Stimulated activated CD8-positive, alpha-beta memory T cell treated with anti-CD3 and anti-CD28 coated beads, Interleukin-4, amount 100 ng/mL, for 1 hour (primary cell): ENCODE measurements at places on chromosomes 7 and 10.
A peak's percentile ranks its signal among the peaks of the same experiment; 100 is the strongest.

GRCh38 chr7:36301914-36302771 lies 87.5 kb upstream of the ANLN start:
- no peak for DNase-seq

DNA sequence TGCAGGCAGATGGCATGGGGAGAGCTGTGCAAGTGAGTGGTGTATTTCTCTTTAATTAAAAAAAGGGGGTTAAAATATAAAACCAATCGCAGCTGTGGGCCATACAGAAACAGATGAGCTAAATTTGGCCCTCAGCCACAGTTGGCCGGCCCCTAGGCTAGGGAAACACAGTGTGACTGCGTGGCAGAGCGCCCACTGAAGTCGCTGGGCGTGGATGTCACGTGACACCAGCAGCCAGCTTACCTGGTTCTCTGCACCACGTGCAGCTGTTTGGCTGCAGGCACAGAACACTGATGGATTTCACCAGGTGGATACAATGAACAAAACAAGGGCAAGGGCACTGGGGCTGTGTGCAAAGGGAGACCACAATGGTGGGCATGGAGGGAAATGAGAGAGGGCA lies 119.3 kb upstream of the ZNF746 start:
- no peak for DNase-seq

DNA sequence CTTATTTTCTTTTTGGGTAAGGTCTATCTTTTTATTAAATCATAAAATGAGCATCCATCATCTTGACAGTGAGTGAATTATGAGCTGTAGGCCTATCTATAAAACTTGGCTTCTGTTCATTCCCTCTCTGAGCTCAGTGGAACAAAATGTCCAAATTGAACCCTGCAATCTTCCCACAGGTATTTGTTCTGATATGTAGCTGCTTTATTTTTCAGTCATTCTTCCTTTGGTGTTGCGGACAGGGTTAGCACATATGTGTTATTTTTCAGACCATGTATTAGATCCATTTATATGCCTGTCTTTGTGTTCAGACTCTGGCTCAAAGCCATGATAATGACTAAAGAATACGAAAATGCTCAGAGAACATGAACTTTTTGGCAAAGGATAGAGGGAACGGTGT lies 201.6 kb upstream of the KIAA1217 start:
- DNase-seq: no peak

DNA sequence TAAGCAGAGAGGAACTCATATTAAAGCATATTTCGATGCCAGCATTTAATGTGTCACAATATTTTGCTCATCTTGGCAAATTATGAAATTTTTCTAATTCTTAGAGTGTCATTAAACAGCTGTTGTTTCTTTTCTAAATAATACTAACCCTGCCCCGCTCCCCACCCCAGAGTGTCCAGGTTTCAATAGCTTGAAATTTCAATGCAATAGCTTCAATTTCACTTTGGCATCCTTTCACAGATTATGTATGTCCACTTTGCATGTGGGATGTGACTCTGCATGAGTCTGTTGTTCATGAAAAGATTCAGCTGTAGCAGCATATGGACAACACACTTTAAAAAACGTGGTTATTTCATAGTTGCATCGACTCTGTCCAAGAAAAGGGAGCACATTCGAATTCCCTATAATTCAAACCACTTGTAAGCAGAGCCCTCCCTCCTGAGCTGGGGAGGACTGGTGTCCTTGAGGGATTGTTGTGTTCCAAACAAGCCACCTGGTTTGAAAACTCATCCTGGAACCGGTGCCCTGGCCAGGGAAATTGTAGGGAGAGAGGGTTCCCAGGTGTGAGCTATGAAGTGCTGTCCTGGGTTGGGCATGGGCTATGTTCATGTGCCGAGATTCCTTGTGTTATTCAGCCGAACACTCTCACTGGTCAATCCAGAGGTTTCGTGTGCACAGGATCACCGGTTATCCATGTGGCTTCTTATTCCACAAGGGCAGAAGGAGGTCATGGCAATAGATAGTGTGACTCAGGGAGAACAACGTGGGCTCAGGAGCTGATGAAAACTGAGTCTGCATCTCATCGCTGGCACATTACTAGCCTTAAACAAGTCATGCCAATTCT lies 64.6 kb upstream of the CREB5 start:
- DNase-seq: no peak

DNA sequence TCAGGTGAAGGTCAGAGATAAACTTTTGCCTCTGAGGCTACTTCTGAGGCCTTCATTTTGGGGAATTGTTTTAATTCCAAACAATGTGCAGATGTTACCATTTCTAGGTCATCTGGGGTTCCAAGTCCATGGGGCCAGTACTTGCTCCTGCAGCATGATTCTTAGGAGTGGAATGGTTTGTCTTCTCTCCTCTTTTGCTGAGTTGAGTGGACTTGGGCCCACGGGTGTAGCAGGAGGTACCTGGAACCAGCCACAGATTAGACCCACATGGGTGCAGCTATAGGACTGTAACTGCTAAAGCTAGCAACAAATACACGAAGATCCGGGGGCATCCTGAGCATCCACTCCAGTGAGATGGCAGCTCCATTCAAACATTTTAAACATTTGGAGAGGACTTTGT lies 41.6 kb downstream of the WIPF3 start:
- no peak for DNase-seq

DNA sequence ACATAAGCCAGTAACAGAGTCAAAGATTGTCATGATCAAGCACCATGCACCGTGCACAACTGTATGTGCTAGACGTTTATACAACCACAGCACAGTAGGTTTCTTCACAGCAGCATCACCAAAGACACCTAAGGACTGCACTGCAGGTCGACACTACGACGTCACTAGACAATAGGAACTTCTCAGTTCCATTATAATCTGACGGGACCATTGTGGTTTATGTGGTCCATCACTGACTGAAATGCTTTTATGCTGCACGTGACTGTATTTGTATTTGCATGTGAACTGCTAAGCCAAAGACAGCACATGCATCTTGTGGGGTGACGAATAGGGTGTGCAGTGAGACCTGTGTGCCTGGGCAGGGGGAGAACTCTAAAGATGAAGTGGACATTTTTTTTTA lies 164.9 kb downstream of the PARD3 start:
- no peak for DNase-seq

DNA sequence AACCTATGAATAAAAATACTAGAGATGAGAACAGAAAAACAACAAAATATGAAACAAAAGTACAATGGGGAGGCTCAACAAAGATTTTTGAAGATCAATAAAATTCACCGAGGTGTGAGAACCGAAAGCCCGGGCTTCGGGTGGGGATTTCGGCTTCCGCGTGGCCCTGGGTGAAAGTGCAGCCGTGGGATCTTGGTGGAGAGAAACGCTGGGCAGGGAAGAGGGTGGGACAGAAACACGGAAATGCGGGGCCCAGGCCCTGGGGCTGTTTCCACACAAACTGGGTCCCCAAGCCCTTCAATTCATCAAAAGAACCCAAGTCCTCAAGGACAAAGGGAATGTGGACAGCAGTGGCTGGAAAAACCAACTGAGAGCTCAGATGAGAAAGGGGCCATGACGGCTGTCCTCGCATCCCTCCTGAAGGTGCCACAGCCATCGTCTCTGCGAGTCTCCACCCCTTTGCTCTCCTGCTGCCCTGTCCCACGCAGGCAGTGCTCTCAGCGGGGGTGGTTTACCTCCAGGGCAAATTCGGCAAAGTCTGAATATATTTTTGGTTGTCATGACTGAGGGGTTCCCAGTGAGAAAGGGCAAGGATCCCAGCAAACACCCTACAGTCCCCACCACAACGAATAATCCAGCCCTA lies 19.7 kb downstream of the FOXL3 start:
- DNase-seq: no peak

DNA sequence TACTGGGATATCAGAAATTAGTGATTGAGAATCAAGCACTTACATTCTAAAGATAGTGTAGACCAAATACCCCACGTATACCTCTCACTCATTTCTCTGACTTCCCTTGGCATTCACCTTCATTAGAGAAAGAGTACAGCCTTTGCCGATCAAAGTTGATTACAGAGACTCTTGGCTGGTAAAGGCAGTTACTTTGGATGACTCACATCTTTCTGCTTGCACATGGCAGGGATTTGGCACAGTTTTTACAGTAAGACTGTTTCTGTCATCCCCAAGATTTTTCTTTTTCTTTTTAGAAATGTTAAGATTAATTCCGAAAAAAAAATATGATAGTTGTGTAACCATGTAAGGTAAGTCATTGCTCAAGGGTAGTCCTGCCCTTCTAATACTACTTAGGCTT lies 143.0 kb downstream of the TSPAN12 start:
- DNase-seq: no peak

- no peak for DNase-seq
Observed at GRCh38 chr10:16186564-16186963, 250.2 kb upstream of the PTER start.

GRCh38 chr7:27204851-27205322 lies 5.0 kb upstream of the HOXA13 start:
- no peak for DNase-seq

GRCh38 chr7:142838461-142839213 lies 16.2 kb upstream of the EPHB6 start:
- DNase-seq: no peak

DNA sequence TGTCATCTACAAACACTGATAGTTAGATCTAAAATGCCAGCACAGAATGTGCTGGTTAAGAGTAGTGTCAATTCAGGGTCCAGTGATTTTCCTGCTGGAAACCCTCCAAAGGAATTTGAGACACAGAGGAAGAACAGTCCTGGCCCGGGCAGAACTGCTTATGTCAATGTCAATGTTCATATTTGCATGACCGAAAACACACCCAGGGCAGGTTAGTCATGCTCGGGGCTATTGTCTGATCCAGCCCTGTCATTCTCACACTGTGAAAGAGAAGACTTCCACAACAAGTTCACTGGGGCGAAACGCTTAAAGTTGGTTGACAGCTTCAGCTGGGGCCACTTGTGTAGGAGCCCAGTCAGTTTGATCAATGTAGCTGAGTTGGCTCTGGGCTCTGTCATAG lies 139.3 kb downstream of the C1GALT1 start:
- DNase-seq: no peak

GRCh38 chr10:58919927-58920654 lies 256.4 kb upstream of the PHYHIPL start:
- DNase-seq: no peak

- DNase-seq: no peak
Observed at GRCh38 chr7:17871815-17872533, 68.3 kb downstream of the SNX13 start.

DNA sequence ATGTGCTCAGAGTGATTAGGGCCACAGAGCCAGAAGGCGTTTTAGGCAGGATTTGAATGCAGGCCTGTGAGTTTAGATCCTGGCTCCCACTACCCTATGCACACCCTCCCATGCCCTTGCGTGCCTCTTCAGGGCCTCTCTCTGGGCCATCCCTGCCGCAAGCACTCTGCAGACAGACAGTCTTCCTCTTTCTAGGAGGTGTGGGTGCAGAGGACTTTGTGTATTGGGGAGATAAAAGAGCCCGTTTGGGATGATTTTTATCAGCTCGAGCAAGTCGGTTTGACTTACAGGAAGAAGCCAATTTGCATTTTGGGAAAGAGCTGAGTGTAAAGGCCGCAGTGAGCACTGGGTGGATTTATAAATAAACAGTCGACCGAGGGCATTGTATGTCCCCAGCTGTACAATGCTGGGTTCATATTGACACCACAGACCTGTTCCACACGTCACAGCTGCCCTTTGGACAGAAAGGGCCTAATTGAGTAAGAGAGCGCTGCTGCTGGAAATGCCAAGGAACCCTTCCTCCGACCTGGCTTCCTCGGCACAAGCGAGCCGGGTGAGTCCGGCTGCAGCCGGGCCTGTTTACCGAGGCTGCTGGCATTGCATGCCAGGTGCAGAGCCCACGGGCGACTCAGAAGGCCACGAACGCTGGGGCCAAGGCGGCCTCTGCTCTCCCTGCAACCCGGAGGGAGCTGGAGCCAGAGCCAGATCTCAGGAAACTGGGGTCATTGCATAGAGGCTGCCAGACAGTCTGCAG lies 25.1 kb downstream of the ZMIZ1 start:
- no peak for DNase-seq

GRCh38 chr7:25868509-25868908 lies 283.5 kb upstream of the NFE2L3 start:
- DNase-seq: no peak

GRCh38 chr10:13117841-13118783 lies 18.1 kb downstream of the OPTN start:
- DNase-seq: no peak

DNA sequence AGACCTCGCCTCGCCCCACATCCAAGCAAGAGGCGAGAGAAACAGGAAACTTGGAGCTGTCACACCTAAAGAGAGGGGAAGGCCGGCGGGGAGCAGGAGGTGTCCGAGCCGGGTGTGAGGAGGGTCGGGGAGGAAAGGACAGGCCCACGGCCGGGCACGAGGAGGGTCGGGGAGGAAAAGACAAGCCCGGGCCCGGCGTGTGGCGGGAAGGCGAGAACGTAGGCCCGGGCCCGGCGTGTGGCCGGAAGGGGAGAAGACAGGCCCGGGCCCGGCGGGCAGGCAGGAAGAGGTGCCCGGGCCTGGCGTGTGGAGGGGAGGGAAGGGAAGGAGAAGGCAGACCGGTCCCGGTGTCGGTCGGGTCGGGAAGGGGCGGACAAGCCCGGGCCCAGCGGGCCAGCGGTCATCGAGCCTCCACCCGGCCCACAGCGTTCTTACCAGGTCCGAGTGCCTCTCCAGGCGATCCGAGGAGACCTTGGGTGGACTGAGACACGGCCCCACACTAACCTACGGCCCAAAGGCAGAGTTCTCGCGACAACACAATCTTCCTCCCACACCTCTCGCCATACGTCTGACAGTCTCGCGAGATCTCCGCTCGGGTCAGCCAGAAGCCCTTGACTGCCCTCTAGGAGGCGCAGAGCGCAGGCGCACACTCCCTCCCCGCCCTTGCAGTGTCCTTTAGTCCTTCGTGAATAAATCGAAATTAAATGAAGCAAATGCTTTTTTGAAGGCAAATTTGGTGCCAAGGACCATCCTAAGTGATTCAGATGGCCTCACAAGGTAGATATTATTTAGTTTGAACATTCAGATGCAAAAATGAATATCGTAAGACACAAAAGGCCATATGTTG lies at the start of gene NCOA4:
TSS of gene NCOA4 (minus strand) at position 533 of the 847 bp plus-strand sequence. CDS start 13,943 bp downstream, outside the sequence.
- peak; percentile 95 for DNase-seq

DNA sequence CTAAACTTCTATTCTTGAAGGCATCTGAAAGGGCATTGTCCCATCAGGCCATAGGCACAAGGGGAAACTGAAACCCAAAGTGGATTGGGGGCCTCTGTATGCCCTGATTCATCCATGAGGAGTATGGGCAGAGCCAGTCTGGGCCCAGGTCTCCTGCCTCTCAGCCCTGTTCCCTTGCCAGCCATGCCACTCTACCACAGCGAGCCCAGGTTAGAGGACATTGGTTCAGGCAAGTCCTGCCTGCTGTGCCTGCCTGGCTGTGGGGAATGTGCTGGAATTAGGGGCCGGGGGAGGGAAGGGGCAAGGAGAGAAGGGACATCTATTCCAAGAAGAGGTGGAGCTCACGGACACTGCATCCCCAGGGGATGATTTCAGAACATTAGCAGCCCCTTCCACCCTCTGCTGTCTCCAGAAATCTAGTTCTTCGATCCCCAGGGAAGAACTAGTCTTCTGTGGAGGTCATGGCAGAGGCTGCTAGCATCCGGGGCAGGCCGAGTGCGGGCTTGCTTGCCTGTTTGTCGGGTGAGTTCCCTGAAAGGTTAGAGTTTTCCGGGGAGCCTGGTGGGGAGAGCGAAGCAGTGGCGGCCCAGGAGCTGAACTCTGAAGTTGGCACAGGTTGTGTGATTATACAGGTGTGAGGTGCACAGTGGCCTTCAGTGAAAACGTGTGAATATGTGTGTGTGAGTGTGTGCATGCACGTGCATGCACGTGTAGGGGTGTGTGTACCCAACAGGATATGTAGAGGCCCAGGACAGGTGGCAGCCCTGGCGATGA lies 37.8 kb downstream of the TBATA start:
- no peak for DNase-seq
